Dermis lymphatic vessel endothelial cell (primary cell): ENCODE measurements at places on chromosomes 3 and 15. TPM values are rescaled to one million over a fixed set of nuclear protein-coding genes. Genes with fewer than 3 reads are reported as not detected.

CPA3 gene
- not detected in 2 replicates for total RNA-seq

C15orf62 gene
- total RNA-seq, result under 0.01 and 0.11 TPM in 2 replicates

SLC28A1 gene
- not detected in 2 replicates for total RNA-seq

SPESP1 gene
- 2.6 and 4.4 TPM in 2 replicates for total RNA-seq

CD200 gene
- total RNA-seq, result 4.7 and 6.7 TPM in 2 replicates

EIF5A2 gene
- total RNA-seq, result 5.8 and 6.5 TPM in 2 replicates

GNB4 gene
- total RNA-seq, result 75.2 and 83.8 TPM in 2 replicates

SLC6A11 gene
- not detected in 2 replicates for total RNA-seq

NECTIN3 gene
- 63.1 and 87.3 TPM in 2 replicates for total RNA-seq

TGM4 gene
- total RNA-seq, result under 0.01 TPM in 1 of 2 replicates, not detected in the other

NRROS gene
- total RNA-seq, result 7.3 and 8.5 TPM in 2 replicates

ATP8B4 gene
- total RNA-seq, result 0.69 and 1.5 TPM in 2 replicates

SLC33A1 gene
- 26.3 and 27.2 TPM in 2 replicates for total RNA-seq

C3orf49 gene
- total RNA-seq, result not detected in 2 replicates

SEMA3G gene
- total RNA-seq, result 34.9 and 59.4 TPM in 2 replicates

CTXN2 gene
- not detected in 2 replicates for total RNA-seq
